Stimulated activated naive CD4-positive, alpha-beta T cell (primary cell): ENCODE measurements at places on chromosomes 6 and 20.

DNA sequence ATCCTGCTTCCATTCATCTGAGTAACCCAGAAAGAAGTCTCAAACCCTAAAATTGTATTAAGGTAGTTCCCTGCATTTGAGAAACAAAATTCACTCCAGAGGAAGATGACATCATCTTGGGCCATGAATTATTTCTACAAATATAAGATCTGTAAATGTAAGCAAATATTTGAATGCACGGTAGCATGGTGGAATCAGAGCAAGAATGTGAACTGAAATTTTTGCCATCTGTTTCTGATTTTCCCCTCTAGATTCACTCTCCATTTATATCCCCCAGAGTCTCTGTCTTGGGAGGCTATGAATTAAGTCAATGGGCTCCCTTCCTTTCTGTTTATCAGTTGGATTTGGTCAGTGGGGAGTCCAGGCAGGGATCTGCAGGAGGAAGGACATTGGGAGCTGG, 5.8 kb upstream of the MAP3K5 start:
- DNase-seq = no peak

GRCh38 chr20:3839328-3839727, 7.3 kb upstream of the MAVS start:
- DNase-seq = no peak

DNA sequence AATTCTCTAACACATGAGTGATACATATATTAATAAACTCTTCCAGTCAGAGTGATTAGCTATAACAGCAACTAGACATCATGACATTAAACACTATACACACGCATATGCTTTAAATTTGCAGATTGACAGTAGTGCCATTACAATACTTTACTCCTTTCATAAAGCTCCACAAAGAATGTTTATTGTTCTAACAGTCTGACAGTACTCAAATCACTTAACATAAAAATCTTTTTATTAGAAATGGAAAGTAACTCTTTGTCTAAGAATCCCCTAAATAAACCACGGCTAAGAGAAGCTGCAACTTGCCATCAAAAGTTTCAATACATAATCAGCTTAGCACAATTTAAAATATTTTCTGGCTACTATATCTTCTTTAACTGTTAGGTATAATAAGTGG, 24.0 kb downstream of the SNX3 start:
- DNase-seq = no peak

DNA sequence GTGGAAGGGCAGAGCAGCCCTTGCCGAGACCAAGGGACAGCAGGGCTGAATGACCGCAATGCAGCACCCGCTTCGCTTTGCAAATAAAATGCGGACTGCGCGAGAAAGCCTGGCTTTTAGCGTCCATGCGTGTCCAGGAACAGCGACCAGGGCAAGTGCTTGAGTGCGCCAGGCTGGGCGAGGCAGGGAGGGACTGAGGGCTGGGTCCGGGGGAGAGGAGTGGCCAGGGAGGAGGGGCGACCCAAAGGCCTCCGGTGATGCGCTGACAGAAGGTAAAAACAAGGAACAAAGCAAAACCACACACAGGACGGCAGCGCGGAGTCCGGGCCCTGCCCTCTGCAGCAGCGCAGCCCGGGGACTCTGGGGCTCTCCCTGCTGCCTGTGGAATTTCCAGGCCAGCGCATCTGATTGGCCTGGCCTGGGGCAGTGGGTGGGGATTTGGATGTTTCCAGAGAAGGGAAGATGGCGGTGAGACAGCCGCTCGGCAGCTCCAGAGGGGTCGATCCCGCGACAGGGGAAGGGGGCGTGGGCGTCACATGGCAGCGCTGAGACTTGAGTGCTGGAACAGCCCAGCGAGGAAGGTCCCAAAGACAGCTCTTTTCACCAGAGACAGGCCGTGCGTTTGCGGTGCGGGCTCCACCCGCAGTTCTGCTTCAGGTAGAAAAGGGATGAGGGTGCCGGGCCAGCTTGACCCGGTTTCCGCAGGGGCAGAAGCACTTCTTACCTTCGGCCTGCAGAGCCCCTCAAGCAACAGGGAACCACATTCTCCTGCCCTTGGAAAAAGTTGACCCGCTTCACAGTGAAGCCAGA, 51.8 kb downstream of the SSR1 start:
- DNase-seq = no peak

DNA sequence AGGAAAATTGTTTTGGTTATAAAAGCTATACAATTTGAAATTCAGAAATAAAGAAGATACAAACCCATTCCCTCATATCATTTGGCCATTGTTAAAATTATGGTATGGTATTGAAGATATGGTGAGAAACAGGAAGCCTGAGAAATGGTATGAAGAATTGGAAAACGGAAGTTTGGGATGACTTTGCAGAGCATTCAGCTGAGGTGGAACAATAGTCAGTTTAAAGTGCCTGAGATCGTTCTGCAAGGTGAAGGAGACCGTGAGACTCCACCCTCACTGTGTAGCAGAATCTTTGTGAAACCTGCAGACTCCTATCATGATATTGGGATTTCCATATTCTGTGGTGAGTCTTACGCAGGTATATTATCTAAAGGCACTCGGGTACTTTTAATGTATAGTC, 97.3 kb downstream of the ADGRB3 start:
- DNase-seq = no peak
